ENCODE measurements at places on chromosomes 6 and 20. TPM values are rescaled to one million over a fixed set of nuclear protein-coding genes. Genes with fewer than 3 reads are reported as not detected.

- no peaks in the 10 kb centered on the region for H3K36me3 ChIP-seq
- H3K27me3 ChIP-seq = no peaks in the 10 kb centered on the region
- no peak overlapping the region for H3K27ac ChIP-seq
- H3K4me3 ChIP-seq = no peak overlapping the region
Measured at GRCh38 chr6:112835078-112835477, 487.9 kb downstream of the RFPL4B start.

- no peaks in the 10 kb centered on the region for H3K4me1 ChIP-seq
- H3K27ac ChIP-seq = no peak overlapping the region
- no peak for DNase-seq
- H3K27me3 ChIP-seq = no peaks in the 10 kb centered on the region
Measured at GRCh38 chr6:82567621-82568020, 204.0 kb downstream of the TPBG start.

Gene COL9A3
- total RNA-seq = 2.2 TPM

DNA sequence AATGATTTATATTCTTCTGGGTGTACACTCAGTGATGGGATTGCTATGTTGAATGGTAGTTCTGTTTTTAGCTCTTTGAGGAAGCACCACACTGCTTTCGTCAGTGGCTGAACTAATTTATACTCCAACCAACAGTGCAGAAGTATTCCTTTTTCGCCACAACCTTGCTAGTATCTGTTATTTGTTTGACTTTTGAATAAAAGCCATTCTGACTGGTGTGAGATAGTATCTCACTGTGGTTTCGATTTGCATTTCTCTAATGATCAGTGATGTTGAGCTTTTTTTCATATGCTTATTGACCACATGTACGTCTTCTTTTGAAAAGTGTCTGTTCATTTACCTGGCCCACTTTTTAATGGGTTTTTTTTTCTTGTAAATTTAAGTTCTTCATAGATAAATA is 583.8 kb upstream of the ARID1B start:
- no peaks in the 10 kb centered on the region for H3K36me3 ChIP-seq
- H3K27me3 ChIP-seq = no peaks in the 10 kb centered on the region
- no peak overlapping the region for H3K27ac ChIP-seq
- no peaks in the 10 kb centered on the region for H3K4me1 ChIP-seq
- no peak overlapping the region for H3K4me3 ChIP-seq

- no peak overlapping the region for H3K27ac ChIP-seq
- no peaks in the 10 kb centered on the region for H3K27me3 ChIP-seq
- no peak for DNase-seq
- no peak overlapping the region for H3K4me3 ChIP-seq
- H3K36me3 ChIP-seq = no peaks in the 10 kb centered on the region
- H3K4me1 ChIP-seq = no peaks in the 10 kb centered on the region
Measured at GRCh38 chr6:102417368-102417998, 1024.0 kb downstream of the GRIK2 start.

DNA sequence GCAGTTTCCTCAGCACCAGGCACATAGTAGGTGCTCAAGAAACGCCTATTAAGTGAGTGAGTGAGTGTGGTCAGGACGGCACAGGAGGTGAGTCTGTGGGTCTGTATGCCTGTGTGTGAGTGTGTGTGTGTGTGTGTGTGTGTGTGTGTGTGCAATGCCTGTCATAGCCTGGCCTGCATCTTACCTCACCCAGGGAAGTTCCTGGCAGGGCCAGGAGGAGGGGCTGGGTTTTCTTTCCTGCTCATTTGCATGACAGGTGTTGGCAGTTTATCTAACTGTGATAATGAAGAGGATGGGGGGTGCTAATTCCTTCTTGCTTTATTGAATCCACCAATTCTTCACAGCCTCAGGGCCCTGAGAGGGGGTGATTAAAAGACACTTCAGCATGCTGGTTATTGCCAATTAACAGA is 146.7 kb upstream of the MLN start:
- H3K4me1 ChIP-seq = no peaks in the 10 kb centered on the region
- DNase-seq = no peak
- H3K27me3 ChIP-seq = no peaks in the 10 kb centered on the region
- no peak overlapping the region for H3K4me3 ChIP-seq
- no peak overlapping the region for H3K27ac ChIP-seq
- H3K36me3 ChIP-seq = no peaks in the 10 kb centered on the region

Gene AARS2
- 8.4 TPM for total RNA-seq

DNA sequence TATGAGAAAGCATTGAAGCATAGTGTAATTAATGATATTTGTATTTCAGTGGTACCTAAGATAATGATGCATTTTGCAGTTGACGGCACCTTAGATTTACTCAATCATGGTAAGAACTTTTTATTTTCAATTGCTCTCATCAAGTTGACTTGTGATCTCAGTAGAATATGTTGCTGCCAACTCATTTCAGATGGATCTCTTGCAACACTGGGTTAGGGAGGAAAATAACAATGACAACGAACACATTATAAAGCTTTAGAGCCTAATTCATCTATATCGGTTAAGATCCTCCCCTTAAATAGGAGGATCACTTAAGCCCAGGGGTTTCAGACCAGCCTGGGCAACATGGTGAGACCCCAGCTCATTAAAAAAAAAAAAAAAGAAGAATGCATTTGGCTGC is 18.0 kb upstream of the TBC1D22B start:
- H3K4me1 ChIP-seq = peaks cover 18% of the 10 kb centered on the region
- H3K4me3 ChIP-seq = no peak overlapping the region
- H3K27ac ChIP-seq = peak overlapping the region; percentile 65
- no peak for DNase-seq
- no peaks in the 10 kb centered on the region for H3K36me3 ChIP-seq
- no peaks in the 10 kb centered on the region for H3K27me3 ChIP-seq

- peaks cover 1% of the 10 kb centered on the region for H3K4me1 ChIP-seq
- H3K4me3 ChIP-seq = no peak overlapping the region
- no peak for DNase-seq
- no peaks in the 10 kb centered on the region for H3K36me3 ChIP-seq
- H3K27me3 ChIP-seq = no peaks in the 10 kb centered on the region
Measured at GRCh38 chr6:45737331-45738056, 278.2 kb downstream of the CLIC5 start.

Gene POM121L2
- not detected for total RNA-seq

Gene MATN4
- total RNA-seq = not detected

DNA sequence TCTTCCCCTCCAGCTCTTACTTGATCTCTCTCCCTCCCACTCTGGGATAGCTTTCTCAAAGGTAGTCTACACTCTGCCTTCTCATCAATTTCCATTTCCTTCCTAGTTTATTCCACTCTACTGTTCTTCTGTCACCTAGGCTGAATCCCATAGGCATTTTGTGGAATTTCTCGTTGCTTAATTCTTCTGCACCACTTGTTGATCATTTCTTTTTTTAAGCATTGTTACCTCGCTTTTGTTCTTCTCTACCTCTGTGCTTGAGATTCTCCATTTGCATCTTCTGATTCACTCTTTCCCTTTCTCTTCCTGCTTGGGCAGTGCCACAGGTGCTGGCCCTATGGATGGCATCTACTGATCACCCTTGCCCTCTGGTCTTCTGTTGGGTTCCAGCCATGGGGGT is 567.2 kb downstream of the CDH26 start:
- no peak overlapping the region for H3K4me3 ChIP-seq
- no peaks in the 10 kb centered on the region for H3K27me3 ChIP-seq
- no peaks in the 10 kb centered on the region for H3K4me1 ChIP-seq
- no peak overlapping the region for H3K27ac ChIP-seq
- DNase-seq = no peak

Gene IL17F
- total RNA-seq = not detected

GRCh38 chr6:21881969-21882465 is 288.5 kb downstream of the SOX4 start:
- H3K27me3 ChIP-seq = no peaks in the 10 kb centered on the region
- DNase-seq = no peak
- no peak overlapping the region for H3K4me3 ChIP-seq
- no peaks in the 10 kb centered on the region for H3K36me3 ChIP-seq
- no peaks in the 10 kb centered on the region for H3K4me1 ChIP-seq

Gene GPLD1
- total RNA-seq = 1.5 TPM

Gene GSTA1
- 1,431 TPM for total RNA-seq

DNA sequence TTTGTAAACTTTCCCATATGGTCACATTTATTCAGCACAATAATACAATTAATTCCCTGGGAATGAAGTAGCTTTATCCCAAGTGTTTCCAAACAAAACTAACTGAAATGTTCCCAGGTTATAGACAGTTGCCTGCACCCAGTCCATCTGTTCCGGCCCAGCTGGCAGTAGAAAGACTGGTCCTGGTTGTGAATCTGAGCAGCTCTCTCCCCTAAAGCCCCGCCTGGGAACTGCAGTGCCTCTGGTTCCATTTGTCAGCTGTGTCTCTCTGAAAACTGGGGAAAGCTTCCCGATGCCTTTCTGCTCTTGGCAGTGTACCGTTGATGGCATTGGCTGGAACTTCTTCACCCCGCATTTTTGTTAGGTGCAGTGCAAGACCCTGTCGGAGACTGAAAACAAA is 8.7 kb downstream of the MTHFD1L start:
- peaks cover 14% of the 10 kb centered on the region for H3K4me1 ChIP-seq
- H3K27ac ChIP-seq = no peak overlapping the region
- no peaks in the 10 kb centered on the region for H3K27me3 ChIP-seq
- no peaks in the 10 kb centered on the region for H3K36me3 ChIP-seq
- DNase-seq = no peak

DNA sequence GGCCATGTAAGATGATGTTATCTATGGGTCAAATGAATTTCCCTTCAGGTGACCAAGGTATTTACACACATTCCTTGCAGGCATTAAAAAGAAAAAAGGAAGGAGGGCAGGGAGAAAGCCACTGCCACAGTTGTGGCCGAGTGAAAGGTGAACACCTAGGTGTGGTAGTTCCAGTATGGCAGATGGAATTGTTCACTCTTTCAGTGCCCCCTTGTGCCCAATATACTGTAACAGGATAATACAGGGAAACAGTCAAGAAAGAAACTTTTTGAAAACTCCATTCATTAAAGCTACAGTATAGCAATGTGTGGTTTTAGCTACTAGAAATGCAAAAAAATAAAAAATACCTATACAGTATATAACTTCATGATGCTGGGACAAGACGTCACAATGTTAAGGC is 52.1 kb downstream of the BMP2 start:
- H3K36me3 ChIP-seq = no peaks in the 10 kb centered on the region
- H3K27me3 ChIP-seq = no peaks in the 10 kb centered on the region
- DNase-seq = no peak
- no peak overlapping the region for H3K4me3 ChIP-seq
- H3K4me1 ChIP-seq = no peaks in the 10 kb centered on the region
- H3K27ac ChIP-seq = no peak overlapping the region

Gene BACH2
- total RNA-seq = 2.9 TPM

- DNase-seq = no peak
- no peak overlapping the region for H3K4me3 ChIP-seq
- no peaks in the 10 kb centered on the region for H3K27me3 ChIP-seq
Measured at GRCh38 chr6:23736577-23736976, 389.4 kb upstream of the NRSN1 start.

DNA sequence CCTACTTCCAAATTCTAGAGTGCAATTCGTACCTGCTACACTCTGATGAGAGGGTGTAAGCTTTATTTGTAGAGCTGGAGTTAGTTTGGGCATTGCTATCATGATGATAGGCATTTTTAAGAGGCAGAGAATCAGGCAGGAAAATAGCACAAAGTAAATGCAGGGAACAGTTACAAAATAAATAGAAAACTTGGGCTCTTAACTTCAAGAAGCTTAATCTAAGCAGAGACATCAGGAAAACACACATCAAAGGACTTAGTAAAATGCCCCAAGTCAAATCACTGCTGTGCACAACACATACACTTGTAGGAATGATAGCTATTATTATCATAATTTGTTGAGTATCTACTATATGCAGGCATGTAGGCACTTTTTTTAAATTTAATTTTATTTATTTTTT is 381.2 kb downstream of the CD83 start:
- H3K27me3 ChIP-seq = peaks cover 2% of the 10 kb centered on the region
- no peaks in the 10 kb centered on the region for H3K4me1 ChIP-seq
- no peaks in the 10 kb centered on the region for H3K36me3 ChIP-seq

DNA sequence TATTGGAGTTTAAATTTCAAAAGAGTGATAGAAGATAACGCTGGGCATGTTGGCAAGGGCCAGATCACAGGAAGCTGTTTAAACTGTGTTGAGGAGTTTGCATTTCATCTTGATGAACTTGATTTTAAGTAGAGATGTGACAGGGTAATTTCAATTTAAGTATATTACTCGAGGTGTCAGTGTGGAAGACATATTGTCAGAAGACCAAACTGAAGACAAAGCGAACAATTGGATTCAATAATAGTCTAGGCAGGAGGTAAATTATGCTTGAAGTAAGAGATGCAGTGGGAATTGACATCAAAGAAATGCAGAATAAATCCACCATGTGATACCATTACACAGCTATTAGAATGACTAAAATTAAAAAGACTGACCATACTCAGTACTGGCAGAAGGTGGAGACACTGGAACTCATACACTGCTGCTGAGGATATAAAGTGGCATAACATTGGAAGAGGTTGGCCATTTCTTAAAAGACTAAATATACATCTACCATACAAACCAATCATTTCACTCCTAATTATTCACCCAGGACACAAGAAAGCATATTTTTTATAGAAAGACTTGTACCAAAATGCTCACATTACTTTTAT is 240.8 kb downstream of the ARHGAP18 start:
- H3K27me3 ChIP-seq = no peaks in the 10 kb centered on the region
- H3K4me1 ChIP-seq = no peaks in the 10 kb centered on the region
- H3K36me3 ChIP-seq = no peaks in the 10 kb centered on the region
- no peak overlapping the region for H3K27ac ChIP-seq
- no peak for DNase-seq
- no peak overlapping the region for H3K4me3 ChIP-seq

Gene MAN1A1
- 139 TPM for total RNA-seq

DNA sequence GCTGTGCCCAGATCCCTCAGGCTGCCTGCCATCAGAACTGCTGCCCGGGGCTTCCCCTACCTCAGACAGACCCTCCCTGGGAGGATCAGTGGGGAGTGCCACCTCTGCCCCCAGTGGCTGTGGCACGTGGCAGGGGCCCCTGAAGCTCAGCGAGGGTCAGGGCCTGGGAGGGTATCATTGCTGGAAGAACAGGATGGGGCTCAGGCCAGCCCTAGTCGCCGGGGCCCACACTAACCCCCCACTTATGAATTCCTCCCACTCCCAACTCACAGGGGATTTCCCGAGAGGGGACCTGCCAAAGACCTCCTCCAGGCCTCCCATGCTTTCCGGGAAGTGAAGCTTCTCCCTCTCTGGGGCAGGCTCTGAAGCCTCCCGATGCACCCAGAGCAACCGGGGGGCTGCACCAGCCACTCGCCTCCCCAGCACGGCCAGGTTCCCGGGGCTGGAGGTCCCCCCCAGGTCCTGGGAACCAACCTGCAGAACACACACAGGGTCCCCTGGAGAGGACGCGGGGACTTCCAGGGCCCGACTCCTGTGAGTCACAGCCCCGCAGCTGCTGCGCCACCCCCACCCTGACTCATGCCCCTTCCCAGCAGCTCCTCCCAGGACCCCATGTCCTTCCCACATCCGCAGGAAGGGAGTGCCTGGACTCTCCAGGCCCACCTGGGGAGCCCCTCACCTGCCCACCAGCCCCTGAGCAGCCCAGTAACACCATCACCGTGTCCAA is 2.5 kb downstream of the TNFRSF6B start:
- H3K36me3 ChIP-seq = peaks cover 13% of the 10 kb centered on the region

DNA sequence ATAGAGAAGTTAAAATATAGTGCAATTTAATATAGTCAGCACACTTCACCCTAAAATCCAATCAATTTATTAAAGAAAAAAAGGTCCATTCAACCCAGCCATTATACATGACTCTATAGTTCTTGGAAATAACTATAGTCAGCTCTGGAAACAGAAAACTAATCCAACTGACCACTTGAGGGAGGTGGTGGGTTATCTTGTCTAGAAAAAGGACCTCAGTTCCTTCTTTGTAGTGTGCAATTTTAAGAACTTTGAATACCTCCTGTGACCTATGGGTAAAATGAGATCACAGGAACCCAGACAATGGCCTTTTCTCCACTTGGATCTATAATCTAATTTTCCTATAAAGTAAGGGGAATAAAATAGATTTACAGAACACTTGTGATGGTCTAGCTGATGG is 163.6 kb upstream of the CENPW start:
- no peaks in the 10 kb centered on the region for H3K27me3 ChIP-seq
- H3K4me1 ChIP-seq = no peaks in the 10 kb centered on the region
- H3K27ac ChIP-seq = no peak overlapping the region
